ENCODE measurements at places on chromosomes 3 and 15.

GRCh38 chr3:151037746-151038477, 47.6 kb upstream of the MED12L start:
- DNase-seq, result no peak

DNA sequence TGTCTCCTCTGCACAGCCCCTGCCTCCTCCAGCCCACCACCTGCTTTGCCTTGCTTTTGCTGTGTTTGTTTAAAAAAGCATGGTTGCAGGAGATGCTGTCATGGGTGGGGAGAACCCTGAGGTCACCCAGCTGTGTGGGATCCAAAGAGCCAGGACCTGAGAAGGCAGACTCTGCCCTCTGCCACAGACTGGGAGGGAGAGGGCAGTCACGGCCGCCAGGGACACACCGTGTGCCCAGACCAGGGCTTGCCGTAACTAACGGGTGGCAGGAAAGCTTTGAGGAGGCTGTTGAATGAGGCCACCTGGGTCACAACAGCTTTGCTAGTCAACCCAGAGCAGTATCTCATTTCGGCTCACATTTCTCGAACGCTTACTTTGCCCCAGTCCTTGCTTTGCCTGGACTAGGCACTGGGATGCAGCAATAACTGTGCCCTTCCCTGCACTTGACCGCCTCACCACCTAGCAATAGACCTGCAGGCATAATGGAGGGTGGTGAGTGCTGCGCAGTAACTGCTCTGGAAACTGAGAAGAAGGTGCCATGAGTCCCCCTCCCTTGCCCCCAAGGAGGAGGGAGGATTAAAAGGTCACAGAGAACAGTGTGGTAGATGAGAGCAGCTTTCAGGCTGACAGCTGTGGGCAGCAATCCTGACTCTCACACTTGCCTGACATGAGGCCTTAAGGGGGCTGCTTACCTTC, 55.0 kb upstream of the CTDSPL start:
- no peak for DNase-seq

DNA sequence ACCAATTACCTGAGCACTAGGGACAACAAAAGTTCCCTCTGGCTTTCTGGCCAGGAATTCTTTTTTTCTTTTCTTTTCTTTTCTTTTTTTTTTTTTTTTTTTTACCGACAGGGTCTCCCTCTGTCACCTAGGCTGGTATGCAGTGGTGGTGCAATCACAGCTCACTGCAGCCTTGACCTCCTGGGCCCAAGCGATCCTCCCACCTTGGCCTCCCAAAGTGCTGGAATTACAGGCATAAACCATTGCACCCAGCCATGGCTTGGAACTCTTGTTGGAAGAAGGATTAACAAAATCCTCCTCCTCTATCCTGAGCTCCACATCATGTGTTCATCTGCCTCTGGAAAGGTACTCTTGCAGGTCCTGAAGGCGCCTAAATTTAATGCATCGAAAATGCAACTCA, 2.9 kb upstream of the LTF start:
- DNase-seq, result no peak

- DNase-seq, result no peak
These were observed 40.8 kb downstream of the RARB start for GRCh38 chr3:25468866-25469319.

GRCh38 chr15:70294731-70295305, 197.1 kb upstream of the TLE3 start:
- DNase-seq, result no peak
